ENCODE measurements at places on chromosomes 11 and 22.

GRCh38 chr11:121321614-121322243 is 29.2 kb downstream of the SC5D start:
- DNase-seq = peak; percentile 70

DNA sequence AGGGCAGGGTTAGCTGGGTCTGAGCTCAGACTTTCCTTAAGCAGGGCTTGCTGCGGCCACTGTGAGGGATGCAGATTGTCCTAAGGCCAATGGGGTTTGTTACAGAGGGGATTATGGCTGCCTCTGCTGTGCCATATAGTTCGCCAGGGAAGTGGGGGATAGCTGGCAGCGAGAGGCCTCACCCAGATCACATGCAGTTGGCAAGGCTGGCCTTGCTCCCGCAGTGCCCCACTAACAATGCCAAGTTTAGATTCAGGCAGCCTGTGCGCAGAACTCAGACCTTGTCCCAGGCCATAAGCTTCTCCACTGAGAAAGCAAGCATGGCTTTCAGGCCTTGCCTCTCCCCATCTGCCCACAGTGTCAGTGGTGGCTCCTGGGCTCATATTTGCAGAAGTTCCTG is 4.7 kb upstream of the APOL2 start:
- DNase-seq = no peak

GRCh38 chr11:35330156-35330889 is 89.0 kb downstream of the SLC1A2 start:
- no peak for DNase-seq

DNA sequence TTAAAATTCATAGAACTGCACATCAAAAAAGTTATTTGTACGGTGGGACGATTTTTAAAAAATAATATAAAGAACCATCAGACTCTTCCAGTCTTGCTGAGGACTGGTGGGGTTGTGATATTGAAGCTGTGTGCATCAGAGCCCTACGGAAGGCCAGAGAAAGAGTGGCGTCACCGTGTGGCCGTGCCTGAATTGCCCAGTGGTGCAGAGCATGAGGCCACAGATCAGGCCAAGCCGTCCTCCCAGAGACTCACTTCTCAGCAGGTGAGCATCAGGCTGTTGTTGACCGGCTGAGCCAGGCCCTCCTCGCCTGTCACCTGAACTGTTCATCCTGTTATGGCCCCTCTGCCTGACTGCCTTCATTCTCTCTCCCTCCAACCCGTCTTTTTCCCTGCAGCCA is 1013.9 kb downstream of the TBC1D22A start:
- DNase-seq = no peak

- no peak for DNase-seq
Measured at GRCh38 chr22:48754611-48755058, 1073.0 kb downstream of the BRD1 start.

DNA sequence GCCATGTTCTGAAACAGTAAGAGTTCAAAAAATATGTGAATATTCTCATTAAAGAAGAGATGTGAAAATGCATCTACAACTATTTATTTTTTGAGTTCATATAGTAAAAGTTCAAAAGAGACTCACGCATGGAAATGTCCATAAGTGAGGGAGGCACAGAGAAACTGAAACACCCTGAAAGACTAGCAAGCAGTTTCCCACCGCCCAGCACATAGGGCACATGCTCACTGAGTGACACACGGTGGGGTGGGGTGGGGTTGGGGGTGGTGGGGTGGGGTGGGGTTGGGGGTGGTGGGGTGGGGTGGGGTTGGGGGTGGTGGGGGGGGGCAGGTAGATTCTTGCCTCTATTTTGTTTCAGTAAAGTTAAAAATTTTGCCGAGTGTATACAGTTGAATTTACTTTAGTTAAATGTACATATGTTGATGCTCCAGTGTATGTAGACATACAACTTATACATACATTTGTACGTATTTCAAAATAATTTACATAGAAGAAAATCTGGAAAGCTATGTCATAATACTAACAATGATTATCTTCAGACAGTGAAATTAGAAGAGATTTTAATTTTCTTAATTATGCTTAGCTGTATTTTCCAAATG is 6.3 kb downstream of the CCDC34 start:
- DNase-seq = no peak

GRCh38 chr11:44519989-44520737 is 45.3 kb upstream of the CD82 start:
- DNase-seq = no peak

DNA sequence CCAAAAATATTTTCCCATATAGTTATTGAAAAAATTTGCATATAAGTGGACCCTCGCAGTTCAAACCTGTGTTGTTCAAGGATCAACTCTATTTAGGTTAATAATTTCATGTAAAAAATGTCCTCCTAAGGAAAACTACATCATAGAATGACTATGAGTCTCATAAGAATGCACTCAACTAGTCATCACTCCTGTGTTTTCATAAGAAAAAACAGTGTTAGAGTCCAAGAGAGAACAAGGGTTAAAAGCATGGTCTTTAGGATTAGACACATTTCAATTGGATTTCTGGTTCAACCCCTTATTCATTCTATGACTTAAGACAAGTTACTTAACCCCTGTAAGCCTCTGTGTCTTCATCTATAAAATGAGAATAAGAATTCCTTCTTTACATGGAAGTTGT is 5.1 kb downstream of the PARVA start:
- DNase-seq = no peak

- no peak for DNase-seq
Measured at GRCh38 chr11:119996556-119996955, 141.4 kb downstream of the TRIM29 start.

GRCh38 chr11:66548774-66549630 is 2.3 kb downstream of the ACTN3 start:
- DNase-seq = no peak

- DNase-seq = no peak
Measured at GRCh38 chr11:47437746-47438418, 11.1 kb downstream of the RAPSN start.

GRCh38 chr11:19789835-19790710 is 77.4 kb downstream of the NAV2 start:
- no peak for DNase-seq

DNA sequence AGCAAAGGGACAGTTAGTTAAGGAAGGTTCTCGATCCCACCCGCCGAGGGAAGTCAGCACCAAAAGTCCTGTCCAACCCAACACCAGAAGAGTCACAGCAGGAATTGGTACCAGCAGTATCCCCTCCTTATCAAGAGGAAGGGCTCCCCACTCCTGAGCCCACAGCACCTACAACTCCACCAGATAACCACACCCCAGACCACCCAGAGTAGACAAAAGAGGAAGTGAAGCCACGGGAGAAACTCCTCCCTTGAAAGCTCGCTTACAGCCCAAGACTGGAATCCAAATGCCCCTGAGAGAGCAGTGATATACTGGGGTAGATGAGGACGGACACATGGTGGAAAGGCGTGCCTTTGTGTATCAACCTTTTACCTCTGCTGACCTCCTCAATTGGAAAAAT is 7.3 kb upstream of the CD5 start:
- DNase-seq = peak; percentile 87

DNA sequence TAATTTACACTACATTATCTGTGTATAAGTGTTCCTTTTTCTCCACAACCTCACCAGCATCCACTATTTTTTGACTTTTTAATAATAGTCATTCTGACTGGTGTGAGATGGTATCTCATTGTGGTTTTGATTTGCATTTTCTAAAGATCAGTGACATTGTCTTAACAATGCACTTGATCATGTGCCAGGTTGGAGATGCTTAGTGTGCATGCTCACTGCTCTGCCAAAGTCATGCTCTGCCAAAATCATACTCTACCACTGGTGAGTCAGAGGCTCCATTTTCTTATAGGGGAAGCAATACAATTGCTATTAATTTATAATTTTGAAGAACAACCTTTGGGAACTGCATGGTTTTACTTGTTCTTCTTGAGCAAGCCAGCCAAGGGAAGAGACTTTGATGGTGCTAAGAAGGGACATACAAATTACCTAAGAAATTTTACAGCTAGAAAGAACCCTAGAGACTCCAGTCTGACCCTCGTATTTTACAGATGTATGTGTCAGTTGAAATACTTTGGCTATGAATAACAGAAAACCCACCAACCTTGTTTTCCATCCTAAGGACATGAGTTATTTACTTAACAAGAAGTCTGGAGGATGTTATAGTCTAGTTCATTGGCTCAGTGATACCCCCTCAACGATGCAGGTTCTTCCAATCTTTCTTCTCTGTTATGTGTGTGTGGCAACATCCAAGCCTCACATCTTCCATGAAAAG is 368.9 kb downstream of the DDX10 start:
- DNase-seq = no peak

DNA sequence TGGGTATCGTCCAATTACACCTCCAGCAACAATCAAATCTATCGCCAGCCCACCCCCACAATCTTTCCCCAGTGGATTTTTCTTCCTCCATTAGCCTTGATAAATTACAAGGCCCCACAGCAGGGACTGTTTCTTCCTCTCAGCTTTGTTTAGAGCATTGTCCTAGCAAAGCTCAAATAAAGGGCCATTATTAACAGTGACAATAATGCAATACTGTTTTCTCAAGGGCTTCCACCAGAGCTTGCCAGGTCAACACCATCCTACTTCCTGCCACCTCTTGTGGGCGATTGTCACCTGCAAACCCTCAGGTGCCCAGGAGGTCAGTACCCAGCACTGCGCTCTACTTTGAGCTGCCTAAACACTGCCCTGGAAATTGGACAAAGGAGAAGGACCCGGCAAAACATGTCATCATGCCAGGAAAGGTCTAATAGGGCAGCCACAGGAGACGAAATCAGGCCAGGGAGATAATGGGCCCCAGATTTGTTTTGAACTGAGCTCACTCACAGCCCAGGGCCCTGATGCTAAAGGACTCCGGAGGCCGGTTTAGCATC is 95.2 kb downstream of the ABTB2 start:
- DNase-seq = no peak

DNA sequence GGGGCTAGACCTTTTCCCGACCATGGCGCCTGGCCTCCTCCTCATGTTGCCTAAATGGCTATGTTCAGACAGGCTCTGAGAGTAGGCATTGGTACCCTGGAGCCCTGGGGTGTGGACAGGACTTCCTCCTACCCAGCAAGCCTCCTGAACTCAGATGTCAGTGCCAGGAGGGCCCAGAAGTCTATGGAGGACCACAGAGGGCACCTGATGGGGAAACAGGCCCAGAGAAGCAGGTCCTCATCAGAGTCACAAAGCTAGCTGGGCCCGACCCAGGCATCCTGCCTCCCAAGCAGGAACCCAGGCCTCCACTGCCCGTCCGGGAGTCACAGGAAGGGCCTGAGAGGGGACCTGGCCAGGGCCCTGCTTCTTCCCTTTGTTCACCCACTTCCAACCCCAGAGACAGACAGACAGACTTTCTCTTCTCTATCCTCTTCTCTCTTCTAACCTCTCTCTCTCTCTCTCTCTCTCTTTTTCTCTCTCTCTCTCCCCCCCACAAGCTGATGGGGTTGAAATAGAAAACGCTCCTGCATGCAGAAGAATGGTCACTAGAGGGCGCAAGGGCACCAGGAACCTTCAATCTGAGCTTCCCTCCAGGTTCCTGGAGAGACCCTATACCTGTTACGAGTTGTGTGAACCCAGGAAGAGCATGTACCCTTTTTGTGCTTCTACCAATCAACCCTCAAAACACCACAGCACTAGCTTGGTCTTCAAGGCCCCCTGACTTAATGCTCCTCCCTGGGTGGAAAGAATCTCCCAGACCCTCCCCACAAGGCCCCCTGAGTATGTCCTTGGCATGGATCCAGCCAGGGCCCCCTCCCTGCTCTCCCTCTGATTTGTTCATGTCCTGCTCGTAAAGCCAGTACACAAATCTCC is 27.1 kb downstream of the ARAP1 start:
- peak; percentile 93 for DNase-seq

DNA sequence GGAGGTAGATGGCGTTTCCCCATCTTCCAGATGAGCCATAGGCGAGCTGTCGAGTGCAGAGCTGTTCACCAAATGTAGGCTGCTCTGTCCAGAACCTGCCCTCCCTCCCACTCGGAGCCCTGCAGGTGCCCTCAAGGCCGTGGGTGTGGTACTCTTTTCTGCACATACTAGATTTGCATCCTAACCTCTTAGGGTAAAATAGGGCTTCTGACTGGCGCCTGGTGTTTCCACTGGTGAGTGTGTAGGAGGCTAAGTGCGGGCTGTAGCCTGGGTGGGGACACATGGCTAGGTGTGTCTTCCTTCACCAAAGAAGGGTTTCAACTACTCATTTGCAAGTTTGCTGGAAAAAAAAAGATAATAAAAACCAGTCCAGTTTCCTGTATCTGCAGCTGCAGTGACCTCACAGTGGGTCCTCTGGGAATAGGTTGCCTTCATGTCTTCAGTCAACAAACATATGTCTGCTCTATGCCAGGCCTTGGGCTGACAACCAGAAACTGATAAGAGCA is 8.5 kb downstream of the BIK start:
- no peak for DNase-seq

DNA sequence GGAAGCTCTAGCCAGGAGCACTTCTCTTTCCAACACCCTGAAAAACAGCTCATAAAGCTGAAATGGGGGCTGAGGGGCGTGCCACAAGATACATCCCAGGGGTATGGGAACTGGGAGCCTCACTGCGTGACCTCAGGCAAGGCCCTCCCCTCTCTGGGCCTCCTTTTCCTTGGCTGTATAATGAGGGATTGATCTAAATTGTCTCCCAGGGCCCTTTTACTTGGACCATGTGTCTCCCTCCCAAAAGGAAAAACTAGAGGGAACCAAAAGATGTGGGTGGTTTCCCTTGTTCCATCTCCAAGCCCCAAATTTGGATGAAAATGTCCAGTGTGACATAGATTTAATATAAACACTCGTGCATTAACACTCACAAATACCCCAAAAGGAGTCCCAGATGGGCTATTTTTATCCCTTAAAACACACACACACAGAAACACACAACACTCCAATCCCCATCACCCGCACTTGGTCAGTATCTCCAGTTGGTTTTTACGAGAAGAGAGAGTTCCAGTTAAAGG is 25.9 kb upstream of the SMTN start:
- no peak for DNase-seq

- peak; percentile 22 for DNase-seq
Measured at GRCh38 chr11:129434641-129435498, 59.2 kb downstream of the BARX2 start.

GRCh38 chr11:84212468-84213390 is 926.6 kb upstream of the CCDC90B start:
- DNase-seq = no peak

DNA sequence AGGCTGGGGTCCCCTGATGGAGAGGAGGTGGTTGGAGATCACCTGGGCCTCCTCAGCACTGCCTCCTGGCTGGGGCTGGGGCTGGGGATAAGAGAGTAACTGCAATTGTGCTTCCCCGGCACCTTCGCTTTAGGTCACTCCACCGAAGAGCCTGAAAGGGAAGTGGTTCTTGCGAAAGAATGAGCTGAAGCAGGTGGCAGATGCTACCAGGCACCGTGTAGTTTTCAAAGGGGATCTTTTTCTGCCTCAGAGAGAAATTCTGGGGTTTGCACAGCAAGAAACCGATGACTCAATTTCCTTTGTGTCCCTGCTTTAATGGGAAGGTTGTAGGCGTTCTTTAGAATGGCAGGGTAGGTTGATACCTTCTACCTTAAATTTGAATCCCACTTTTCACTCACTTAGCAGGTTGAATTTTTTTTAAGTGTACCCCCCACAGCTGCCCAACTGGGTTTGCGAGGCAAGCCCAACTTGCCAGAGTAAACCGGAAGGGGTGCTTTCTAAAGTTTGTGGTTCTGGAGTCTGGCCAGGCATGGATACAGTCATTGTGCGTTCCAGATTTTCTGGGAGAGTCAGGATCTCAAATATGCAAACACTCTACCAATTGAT is 5.3 kb downstream of the CD44 start:
- peak; percentile 75 for DNase-seq

- no peak for DNase-seq
Measured at GRCh38 chr11:131077340-131077739, 161.1 kb upstream of the SNX19 start.
